Dermis microvascular lymphatic vessel endothelial cell (primary cell): ENCODE measurements at places on chromosomes 1 and 21. TPM values are rescaled to one million over a fixed set of nuclear protein-coding genes. Genes with fewer than 3 reads are reported as not detected.

DNA sequence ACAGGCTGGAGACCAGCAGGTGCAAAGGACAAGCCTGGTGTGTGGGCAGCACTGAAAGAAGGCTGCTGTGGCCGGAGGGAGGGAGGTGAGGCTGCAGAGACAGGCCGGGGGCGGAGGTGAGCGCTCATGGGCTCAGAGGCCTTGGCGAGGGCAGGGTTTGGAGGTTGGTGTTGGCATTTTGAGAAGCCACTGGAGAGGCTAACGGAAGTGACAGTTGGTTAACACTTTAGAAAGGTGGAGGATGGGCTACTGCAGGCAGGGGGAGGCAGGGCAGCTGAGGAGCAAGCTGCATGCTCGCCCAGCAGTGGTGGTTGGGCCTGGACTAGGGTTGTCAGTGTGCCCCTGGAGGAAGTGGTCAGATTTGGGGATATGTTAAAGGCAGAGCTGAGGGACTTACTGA, 37.5 kb downstream of the QSOX1 start:
- DNase-seq, result no peak

- peak; percentile 41 for DNase-seq
These were observed at the start of gene GOLT1A for GRCh38 chr1:204213668-204214662. Gene GOLT1A, minus strand, starts transcription at chr1:204213988. Its CDS starts 82 bp downstream, at chr1:204213906.

- DNase-seq, result no peak
These were observed 344.6 kb upstream of the AJAP1 start for GRCh38 chr1:4309676-4310320.

DNA sequence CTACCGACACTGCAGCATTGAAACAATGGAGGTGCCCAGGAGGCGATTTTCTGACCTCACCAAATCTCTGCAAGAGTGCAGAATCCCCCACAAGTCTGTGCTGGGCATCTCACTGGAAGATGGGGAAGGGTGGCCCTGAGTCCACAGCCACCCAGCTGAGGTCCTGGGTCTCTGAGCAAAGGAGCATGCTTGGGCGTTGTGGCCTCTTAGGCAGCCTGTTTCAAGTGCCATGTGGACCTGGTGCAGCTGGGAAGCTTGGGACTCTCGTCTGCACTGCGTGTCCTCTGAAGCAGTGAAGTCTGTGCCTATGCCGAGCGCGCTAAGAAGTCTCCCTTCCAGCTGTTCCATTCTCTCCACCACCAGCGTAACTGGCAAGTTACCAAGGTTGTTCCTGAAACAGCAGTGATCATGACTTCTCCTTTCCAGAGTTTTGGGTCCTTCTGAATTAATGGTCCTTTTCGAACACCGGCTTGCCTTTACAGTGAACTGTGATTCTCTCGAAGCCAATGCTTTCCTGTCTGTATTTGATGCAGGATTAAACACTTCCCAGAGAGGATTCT, 5.0 kb upstream of the PLA2G2C start:
- DNase-seq, result no peak

GRCh38 chr1:178470411-178470960, 26.3 kb downstream of the CLEC20A start:
- no peak for DNase-seq

DNA sequence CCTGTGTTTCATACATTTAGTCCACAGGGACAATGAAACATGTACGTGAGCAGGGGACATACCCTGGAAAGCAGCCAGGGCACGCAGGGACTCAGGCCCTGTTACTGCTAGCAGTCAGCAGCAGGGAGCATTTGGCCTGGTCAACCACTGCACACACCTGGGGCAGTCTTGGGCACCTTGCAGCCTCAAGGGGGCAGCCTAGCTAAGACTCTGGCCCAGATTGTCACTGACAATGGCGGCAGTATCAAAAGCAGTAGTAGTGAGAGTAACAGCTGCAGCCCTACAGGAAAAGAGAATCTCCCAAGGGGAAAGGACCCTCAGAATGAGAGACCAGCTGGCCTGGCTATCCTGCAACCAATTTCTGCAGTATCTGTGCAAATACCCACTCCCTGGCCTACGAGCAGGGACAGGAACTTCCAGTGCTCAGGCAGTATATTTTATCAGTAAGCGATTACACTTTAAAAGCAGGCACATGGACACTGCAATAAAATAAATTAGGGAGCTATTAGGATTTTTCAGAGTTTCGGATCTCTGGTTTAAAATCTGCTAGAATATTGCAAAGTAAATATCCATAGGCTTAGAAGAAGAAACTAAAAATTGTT, 475.6 kb downstream of the LTN1 start:
- peak; percentile 72 for DNase-seq

TACSTD2 gene
- 5.1 and 17.1 TPM in 2 replicates for total RNA-seq

FMO2 gene
- not detected in 2 replicates for total RNA-seq

TPM3 gene
- total RNA-seq, result 298 and 390 TPM in 2 replicates
